Stimulated activated CD4-positive, alpha-beta T cell treated with anti-CD3 and anti-CD28 coated beads, Interleukin-1b, Interleukin-23, amount 100 ng/mL, for 1 hour (primary cell): ENCODE measurements at places on chromosomes 1 and 21.

DNA sequence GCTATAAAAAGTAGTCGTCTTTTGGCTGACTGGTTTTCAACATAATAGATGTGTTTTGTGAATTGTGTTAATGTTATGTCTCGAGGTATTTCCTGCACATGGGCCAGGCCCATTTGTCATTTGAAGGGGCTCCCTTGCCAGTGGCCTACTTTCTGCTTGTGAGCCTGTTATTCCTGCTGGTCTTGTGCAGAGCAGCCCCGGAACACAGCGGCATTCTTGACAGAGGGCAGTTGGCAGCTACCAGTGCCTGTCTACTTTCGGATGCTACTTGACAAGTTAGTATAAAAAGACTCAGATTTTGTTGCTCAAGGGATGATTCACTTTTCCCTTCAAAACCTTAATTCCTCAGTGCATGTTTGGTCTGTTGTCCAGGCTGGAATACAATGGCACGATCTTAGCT, 28.5 kb downstream of the PGM1 start:
- DNase-seq: no peak

GRCh38 chr1:216721863-216722262, 1.4 kb downstream of the ESRRG start:
- no peak for DNase-seq

DNA sequence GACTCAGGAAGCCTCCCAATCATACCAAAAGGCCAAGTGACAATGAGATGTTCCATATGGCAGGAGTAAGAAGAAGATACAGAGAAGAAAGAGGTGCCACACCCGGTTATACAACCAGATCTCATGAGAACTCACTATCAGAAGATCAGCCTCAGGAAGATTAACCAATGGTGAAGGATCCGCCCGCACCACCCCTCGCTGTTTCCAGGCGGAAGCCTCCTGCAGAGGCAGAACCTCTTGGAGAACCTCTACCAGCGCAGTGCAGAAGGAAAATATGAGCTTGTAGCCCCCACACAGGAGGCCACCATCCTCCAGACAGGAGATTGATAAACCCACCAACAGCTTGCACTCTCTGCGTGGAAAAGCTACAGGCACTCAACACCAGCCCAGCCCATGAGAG, 245.1 kb downstream of the POTED start:
- no peak for DNase-seq

- no peak for DNase-seq
These were observed 26.1 kb downstream of the ATP5PF start for GRCh38 chr21:25708467-25709065.

DNA sequence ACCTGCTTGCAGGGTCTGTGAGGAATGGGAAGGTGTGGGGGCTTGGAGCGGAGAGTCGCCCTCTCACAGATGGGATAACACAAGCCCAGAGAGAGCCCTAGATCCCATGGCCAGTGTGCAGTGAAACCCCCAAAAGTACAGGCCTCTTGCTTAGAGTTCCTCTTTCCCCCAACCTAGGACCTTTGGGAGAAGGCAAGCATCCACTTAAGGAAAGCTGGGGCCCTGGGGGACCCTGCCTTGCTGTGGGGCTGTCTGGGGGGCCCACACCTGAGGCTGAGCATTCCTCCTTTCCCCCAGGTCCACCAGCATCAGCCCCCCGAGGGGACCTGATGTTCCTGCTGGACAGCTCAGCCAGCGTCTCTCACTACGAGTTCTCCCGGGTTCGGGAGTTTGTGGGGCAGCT, 1.1 kb downstream of the VWA1 start:
- no peak for DNase-seq

- no peak for DNase-seq
These were observed 15.3 kb upstream of the RNF187 start for GRCh38 chr1:228471762-228472398.
